ENCODE measurements at places on chromosomes 1 and 21.

DNA sequence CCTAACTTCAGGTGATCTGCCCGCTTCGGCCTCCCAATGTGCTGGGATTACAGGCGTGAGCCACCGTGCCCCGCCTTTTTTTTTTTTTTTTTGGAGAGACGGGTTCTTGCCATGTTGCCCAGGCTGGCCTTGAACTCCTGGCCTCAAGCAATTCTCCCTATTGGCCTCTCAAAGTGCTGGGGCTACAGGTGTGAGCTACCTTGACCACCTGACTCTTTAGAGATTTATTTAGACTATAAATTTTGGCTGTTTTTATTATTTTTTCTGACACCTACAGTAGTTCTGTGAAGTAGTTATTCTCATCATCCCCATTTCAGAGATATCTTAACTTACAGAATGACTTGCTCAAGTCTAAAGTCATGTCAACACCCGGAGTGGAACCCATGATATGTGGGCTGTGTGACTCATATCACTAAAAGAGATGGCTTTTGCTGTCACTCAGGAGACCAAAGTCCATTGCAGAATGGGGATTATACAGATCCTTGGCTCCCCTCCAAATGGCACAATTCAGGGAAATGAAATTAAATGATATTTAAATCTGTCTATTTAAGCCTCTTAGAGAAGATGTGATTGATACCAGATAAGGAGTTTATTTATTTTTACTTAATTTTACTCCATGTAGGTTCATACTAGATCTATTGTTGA is 93.2 kb downstream of the CTH start:
- DNase-seq = no peak

DNA sequence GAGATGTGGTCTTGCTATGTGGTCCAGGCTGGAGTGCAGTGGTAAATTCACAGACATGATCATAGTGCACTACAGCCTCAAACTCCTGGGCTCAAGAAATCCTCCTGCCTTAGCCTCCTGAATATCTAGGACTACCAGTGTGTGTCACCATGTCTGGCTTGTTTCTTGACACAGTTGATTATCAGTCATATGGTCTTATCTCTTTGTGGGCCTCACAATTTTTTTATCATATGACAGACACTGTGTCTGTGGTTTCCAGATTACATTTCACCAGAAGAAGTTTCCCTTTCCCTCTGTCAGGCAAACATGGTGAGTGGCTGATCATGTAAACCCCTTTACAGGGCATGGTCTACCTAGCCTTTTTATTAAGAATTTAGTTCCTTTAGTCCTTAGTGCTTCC is 96.1 kb downstream of the HFM1 start:
- no peak for DNase-seq

GRCh38 chr1:209041927-209042326 is 541.6 kb upstream of the CAMK1G start:
- no peak for DNase-seq

DNA sequence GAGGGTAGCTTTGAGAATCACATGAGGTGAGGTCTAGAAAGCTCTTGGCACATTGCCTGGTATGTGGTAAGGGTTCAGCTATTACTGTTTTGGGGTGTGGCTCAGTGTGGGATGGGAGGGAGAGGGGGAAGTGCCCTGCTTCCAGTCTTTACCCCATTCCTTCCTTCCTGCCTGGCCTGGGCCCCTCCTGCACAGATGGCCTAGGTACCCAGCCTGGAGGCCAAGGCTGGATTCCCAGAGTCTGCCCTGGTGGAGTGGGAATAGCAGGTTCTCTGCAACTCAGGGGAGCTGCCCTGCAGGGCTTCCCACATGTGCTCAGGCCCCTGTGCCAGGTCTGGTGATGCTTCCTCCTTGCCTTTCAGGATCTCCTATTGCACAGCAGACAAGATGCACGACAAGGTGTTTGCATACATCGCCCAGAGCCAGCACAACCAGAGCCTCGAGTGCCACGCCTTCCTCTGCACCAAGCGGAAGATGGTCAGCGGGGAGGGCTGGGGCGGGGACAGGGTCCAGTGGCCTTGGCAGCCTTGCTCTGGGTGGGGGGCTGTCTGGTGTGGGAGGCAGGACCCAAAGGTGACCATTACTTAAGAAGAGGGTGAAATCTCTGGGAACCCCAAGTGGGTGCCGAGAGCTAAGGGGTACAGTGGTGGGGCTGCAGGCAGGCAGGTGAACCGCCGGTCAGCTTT is 13.5 kb downstream of the LDLRAP1 start:
- no peak for DNase-seq

DNA sequence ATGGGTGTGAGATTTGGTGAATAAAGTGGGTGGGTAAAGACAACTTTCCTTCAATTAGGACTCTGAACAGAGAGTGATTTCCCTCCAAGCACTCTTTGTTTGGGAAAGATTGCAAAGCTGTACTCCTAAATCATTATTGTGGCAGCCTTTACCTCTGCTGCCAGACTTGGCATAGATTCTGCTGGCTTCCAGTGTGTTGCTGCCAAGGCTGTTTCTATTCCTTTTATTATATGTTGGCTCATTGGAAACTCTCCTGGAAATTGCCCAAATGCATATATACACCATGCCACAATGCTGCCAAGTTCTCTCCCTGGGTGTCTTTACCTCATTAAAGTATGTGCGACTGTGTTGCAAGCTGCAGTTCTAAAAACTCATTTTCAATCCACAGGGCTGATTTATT is 668.0 kb downstream of the MRPL39 start:
- DNase-seq = no peak

DNA sequence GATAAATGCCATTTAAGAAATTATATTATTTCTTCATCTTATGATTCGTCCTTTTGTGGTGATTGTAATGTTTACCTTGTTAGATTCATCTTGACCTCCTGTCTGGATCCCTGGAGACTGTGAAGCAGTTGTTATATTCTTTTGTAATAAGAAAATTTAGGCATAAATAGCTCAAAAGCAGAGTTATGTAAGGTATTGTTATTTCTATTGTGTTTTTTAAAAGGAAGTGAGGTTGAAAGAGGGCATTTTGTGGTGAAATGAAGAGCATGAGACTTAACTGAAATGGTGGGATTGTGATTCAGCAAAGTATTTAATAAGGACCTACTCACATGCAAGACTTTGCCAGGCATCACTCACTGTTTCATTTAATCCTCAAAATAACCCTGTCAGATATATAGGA is 104.0 kb downstream of the PDE4B start:
- DNase-seq = no peak

DNA sequence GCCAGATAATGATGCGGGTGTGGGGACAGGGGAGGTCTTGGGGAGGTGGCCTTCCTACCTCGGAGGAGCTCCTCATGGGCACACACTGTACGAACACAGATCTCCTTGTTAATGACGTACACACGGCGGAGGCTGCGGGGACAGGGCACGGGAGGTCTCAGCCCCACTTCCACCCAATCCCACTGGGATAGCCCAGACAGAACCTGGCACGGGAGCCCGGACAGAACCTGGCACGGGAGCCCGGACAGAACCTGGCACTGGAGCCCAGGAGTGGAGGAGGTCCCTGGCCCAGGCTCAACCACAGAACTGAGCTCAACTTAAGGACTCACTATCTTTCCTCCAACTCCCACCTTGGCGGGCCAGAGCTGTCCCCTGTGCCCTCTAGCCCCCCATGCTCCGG is 5.2 kb downstream of the MFAP2 start:
- DNase-seq = no peak

DNA sequence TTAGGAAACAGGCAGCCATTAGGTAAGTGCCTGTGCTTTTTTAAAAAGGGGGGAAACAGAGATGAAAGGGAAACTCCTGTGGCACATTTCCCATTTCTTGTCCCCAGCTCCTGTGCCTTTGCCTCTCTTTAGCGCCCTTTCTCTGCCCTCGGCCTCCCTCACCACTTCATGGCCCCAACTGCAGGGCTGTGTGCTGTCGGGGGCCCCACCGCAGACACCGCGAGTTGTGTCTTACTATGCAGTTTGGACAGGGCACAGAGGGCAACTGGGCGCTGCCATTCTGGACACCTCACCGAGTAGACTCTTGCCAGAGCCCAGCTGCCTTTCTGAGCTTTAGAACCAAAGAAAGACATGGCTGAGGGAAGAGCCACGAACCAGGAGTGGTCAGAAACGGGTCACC is 93.7 kb upstream of the LPGAT1 start:
- DNase-seq = no peak

DNA sequence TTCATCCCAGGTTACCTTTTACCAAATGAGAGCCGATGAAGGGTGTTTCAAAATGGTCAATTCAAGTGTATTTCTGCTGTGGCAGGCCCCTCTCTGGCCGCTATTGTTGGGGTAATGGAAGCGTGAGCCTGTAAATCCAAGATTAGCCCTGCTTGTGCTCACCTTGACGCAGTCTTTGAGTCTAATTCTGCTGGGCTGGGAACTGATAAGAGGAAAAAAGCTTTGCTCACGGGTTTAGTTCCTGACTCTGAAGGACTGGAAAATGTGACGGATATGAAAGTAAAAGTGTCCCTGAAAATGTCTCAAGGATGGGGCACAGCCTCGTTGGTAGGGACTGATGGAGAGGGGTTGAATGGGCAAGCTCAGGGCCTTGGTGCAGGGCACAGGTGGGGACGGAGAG is 125.9 kb upstream of the GALNT2 start:
- no peak for DNase-seq

DNA sequence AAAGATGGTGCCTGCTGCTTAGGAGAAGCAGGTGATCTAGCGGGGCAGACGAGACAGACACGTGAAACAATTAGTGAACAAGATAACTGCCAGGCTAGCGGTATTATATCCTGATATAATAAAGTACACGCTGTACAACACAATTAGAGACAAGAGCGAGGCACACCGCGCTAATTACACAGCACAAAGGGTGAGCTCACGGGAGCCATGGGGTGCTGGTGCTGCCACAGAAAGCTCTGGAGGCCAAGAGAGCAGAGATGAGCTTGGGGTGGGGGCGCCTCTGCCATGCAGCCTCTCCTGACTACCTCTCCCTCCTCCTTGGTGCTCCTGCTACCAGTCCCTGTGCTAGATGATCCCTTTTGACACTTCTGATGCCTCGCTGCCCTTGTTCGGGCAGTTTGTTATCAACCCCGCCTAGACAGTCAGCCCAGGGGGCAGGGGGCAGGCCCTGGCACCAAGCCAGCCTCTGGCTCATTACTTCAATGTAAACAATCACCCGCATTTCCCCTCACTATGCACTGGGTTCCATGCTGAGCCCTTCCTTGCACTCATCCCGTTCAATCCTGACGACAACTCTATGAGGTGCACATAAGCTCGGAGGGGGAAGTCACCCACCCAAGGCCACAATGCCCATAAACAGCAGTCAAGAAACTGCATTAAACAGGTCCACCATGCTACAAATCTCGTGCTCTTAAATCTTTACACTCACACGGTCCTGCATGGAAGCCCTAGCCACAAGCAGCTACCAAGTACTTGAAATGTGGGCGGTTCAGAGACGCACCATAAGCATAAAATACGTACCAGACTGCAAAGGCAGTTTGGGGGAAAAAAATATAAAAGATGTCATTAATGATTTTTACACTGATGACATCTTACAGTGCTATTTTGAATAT is 103.0 kb downstream of the SSBP3 start:
- no peak for DNase-seq

- DNase-seq = no peak
Observed at GRCh38 chr1:63804829-63805484, 31.1 kb downstream of the ROR1 start.

GRCh38 chr1:161915051-161915503 is 108.6 kb downstream of the OLFML2B start:
- DNase-seq = no peak

DNA sequence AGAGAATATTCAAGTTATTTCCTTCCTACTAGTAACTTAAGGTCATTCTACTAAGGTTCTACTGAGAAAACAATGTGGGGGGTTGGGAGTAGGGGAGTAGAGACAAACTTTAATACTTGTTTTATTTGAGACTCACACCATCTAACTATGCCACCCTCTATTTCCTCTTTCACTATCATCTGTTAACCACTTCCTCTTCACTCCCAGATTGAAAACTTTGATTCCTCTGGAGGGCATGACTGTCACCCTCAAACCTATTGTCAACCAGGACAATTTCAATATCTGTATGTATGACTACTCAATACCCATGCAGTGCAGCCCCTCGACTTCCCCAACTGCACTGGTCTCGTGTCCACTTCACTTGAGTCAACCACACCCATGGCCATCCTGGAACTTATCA is 165.6 kb upstream of the POGK start:
- no peak for DNase-seq

GRCh38 chr1:246324711-246325110 is 182.4 kb downstream of the SMYD3 start:
- DNase-seq = no peak

DNA sequence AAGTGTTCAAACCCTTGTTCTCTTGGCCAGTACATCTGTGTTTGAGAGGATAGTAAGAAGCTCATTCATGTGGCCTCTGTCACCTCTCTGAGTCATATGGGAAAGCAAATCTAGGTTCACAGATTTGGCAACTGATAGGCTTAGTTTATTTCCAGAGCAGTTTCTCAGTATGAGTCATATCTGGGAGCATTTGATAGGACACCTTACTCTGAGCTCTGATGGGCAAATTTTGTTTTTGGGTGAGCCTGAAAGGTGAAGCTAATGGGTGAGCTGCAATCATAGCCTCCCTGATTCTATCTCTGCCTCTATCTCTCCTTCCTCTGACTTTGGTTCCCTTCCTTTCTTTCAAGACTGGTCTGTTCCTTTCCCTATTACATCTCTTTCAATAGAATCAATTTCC is 134.4 kb downstream of the S1PR1 start:
- DNase-seq = no peak

Measured in renal pelvis (tissue), 12 donors.